ENCODE measurements at places on chromosomes 1 and 21. TPM values are rescaled to one million over a fixed set of nuclear protein-coding genes. Genes with fewer than 3 reads are reported as not detected.
A peak's percentile ranks its signal among the peaks of the same experiment; 100 is the strongest.

- no peak overlapping the region for H3K4me3 ChIP-seq
- no peaks in the 10 kb centered on the region for H3K4me1 ChIP-seq
- H3K27me3 ChIP-seq = no peaks in the 10 kb centered on the region
- H3K36me3 ChIP-seq = no peaks in the 10 kb centered on the region
Measured at GRCh38 chr1:192939440-192939839, 119.7 kb downstream of the UCHL5 start.

GRCh38 chr1:182603646-182604174 is 479 bp downstream of the RGS16 start:
- peak overlapping the region; percentile 85 for H3K4me3 ChIP-seq
- H3K27ac ChIP-seq = peak overlapping the region; percentile 54
- peaks cover 17% of the 10 kb centered on the region for H3K4me1 ChIP-seq
- DNase-seq = no peak
- H3K36me3 ChIP-seq = peaks cover 11% of the 10 kb centered on the region
- no peaks in the 10 kb centered on the region for H3K27me3 ChIP-seq

SYDE2 gene
- 0.89 TPM for polyA plus RNA-seq

ARID4B gene
- 27.7 TPM for polyA plus RNA-seq

DNA sequence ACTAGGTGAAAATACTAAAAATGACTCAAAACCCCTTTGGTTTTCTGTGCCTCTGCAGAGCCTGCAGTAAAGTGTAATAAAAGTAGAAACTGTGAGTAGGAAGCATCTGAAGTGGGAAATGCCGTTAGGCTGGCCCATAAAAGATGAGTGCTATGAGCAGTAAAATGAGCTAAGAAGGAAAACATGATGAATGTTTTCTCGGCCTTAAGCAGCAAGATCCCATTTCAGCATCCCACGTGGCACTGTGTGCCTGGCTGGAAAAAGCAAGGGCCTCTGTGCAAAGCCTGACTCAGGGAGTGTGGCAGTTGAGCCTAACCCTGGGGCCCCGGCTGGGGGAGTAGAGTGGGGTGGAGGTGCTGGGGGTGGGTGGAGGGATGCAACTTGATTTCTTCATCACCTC is 109.5 kb downstream of the TBX15 start:
- H3K4me1 ChIP-seq = no peaks in the 10 kb centered on the region
- no peaks in the 10 kb centered on the region for H3K36me3 ChIP-seq
- no peaks in the 10 kb centered on the region for H3K27me3 ChIP-seq
- H3K27ac ChIP-seq = no peak overlapping the region
- H3K4me3 ChIP-seq = no peak overlapping the region

RERE gene
- polyA plus RNA-seq = 15.8 TPM

DNA sequence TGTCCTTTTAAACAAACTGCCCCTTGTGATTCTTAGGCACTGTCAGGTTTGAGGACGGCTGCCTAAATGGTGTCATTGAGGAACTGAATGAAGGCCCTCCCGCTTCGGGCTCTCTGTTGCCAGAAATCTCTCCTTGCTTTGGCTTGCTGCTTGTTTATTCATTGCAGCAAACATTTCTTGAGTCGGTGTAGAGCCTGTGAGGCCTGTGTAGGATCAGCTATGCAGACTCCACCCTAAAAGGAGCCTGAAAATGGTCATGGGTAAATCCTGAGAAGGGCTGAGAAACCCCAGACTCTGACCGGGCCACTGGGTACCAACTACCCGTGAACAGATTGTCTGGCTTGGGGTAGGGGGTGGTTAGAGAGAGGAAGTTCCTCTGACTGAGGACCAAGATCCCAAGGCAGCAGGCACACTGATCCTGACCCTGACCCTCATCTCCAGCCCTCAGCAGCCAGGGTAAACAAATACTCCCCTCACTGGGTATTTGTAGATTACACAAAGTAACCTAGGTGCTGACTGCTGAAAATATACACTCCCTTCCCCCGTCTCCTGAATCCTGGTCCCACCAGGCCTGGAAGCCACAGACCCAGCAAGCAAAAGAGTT is 3.1 kb downstream of the IL6R start:
- H3K4me1 ChIP-seq = peaks cover 80% of the 10 kb centered on the region
- H3K4me3 ChIP-seq = peak overlapping the region; percentile 75
- no peaks in the 10 kb centered on the region for H3K27me3 ChIP-seq

DNA sequence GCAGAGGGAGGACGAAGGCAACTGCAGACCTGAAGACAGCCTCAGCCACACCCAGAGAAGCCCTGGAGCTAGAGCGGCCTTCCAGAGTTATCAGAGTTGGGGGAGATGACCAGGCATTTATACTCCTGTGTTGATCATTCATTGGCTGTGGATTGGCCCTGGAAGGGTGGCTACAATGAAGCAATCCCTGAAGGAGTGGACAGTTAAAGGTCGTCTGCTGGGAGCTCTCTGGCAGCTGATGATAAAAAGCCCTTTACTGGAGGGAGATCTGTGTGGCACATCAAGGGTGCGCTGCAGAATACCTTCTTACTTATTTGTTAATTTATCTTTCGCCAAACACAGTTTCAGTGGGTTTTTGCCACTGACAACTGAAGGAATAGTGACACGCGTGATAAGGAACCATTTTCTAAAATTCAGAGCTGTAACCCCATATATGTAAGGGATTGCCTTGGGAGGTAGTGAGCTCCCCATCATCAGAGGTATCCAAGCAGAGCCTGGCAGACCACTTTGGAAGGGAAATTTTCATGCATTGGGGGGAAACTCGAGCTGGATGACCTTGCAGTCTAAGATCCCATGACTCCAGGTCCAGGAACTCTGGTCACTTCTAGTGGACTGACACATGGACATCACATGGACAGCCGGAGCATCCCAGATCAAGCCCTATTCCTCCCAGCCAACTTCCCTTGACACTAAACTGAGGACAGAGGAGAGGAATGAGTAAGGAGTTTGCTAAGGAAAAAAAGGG is 126.4 kb upstream of the GADD45A start:
- H3K27ac ChIP-seq = no peak overlapping the region
- H3K27me3 ChIP-seq = no peaks in the 10 kb centered on the region
- H3K4me1 ChIP-seq = no peaks in the 10 kb centered on the region

GPR157 gene
- 0.86 TPM for polyA plus RNA-seq

ANXA9 gene
- polyA plus RNA-seq = 0.28 TPM

PBXIP1 gene
- 11.9 TPM for polyA plus RNA-seq

DNA sequence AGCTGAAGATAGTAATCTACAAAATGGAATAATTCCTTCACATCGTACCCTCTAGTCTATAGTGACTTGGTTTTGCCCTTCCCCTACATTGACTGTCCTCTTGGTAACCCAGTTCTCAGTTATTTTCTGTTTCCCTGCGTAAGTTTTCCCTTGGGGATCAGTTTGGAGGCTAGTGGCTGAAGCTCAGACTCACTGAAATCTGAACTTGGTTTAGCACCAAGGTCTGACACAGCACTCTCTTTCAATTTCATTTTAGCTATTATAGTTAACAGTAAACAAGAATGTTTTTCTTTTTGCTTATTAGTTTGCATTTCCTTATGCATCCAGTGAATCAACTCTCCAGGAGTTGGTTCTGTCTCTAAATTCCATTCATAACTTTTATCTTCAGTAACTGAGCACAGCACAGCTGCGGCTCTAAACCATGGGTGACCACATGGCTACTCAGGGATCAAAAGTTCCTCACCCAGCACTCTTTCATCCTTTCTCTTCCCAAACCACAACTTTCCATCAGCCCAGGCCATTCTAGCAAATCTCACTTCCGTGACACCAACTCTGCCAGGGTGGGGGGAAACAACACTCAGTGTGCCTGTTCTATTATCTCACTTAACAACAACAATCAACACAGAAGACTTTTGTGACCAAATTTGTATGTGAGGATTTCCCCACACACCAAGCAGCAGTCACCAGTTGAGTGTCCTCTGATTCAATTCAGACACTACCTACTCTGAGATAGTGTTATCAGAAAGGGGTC is 17.6 kb upstream of the IFI6 start:
- H3K4me1 ChIP-seq = peaks cover 10% of the 10 kb centered on the region
- H3K4me3 ChIP-seq = peak overlapping the region; percentile 33
- peak overlapping the region; percentile 57 for H3K27ac ChIP-seq

DHX9 gene
- polyA plus RNA-seq = 221 TPM

DNA sequence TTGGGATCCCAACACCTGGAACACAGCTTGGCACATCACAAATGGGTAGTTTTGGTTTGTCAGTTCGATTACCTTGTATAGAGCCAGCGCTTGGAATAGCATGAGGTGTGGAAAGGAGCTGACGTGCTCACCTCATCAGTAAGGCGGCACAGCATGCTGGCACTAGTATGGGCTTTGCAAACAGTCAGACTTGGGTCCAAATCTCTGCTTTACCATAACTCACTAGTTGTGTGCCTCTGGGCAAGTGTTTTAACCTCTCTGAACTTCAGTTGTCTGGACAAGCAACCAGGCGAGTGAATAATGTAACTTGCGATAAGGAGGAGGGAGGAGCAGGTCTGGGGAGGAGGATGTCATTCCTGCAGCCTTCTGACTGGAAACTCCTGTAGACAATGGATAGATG is 26.3 kb upstream of the NEK2 start:
- H3K27me3 ChIP-seq = no peaks in the 10 kb centered on the region
- H3K27ac ChIP-seq = no peak overlapping the region
- H3K4me1 ChIP-seq = peaks cover 21% of the 10 kb centered on the region

GRCh38 chr1:208374391-208374941 is 130.3 kb upstream of the PLXNA2 start:
- no peaks in the 10 kb centered on the region for H3K27me3 ChIP-seq
- no peaks in the 10 kb centered on the region for H3K36me3 ChIP-seq
- no peak for DNase-seq
- H3K4me3 ChIP-seq = no peak overlapping the region
- H3K4me1 ChIP-seq = no peaks in the 10 kb centered on the region

- DNase-seq = no peak
- H3K4me1 ChIP-seq = no peaks in the 10 kb centered on the region
- H3K27ac ChIP-seq = no peak overlapping the region
Measured at GRCh38 chr1:56496158-56496557, 83.2 kb downstream of the PLPP3 start.

NID1 gene
- 13.0 TPM for polyA plus RNA-seq

DNA sequence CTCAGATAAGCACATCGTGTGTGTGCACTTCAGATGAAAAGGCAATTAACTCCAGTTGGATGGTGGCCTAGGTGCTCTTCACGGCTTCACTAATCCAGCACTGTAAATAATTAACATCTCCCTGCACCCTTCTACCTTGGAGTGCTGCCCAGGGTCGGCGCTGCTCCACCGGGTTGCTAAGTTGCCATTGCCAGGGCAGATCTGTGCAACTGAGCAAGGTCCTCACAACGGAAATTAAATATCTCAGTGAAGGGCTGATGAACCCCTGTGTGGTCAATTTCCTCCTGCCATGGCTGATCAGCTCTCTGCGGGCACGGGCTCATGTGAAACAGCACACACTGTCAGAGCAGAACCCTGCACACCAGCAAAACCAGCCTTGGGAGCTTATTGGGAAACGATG is 63.2 kb downstream of the SYDE2 start:
- no peaks in the 10 kb centered on the region for H3K4me1 ChIP-seq
- DNase-seq = no peak
- H3K27me3 ChIP-seq = no peaks in the 10 kb centered on the region
- H3K27ac ChIP-seq = no peak overlapping the region
- H3K4me3 ChIP-seq = no peak overlapping the region
- H3K36me3 ChIP-seq = no peaks in the 10 kb centered on the region

DNA sequence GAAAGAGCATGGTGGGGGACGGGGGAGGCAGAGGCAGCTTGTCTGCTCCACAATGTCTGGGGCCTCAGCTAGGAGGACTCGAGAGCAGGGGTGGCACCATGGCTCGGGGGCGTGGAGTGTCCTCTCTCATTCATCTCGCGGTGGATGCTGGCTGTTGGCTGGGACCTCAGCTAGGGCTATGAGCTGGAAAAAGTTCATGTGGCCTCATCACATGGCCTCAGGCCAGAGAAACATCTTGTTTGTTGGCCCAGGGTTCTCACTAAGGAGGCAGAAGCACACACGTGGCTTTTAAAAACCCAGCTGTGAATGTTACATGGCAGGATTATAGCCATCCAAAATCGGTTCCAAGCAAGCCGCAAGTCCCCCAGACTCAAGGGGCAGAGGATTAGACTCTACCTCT is 6.2 kb upstream of the CENPS start:
- H3K27ac ChIP-seq = no peak overlapping the region
- H3K4me3 ChIP-seq = no peak overlapping the region
- no peaks in the 10 kb centered on the region for H3K27me3 ChIP-seq
- H3K4me1 ChIP-seq = peaks cover 4% of the 10 kb centered on the region

RPTN gene
- not detected for polyA plus RNA-seq

SPRR2B gene
- not detected for polyA plus RNA-seq

GRCh38 chr1:116904791-116905320 is 4.9 kb upstream of the PTGFRN start:
- H3K4me1 ChIP-seq = no peaks in the 10 kb centered on the region
- H3K27ac ChIP-seq = no peak overlapping the region
- no peaks in the 10 kb centered on the region for H3K36me3 ChIP-seq
- peaks cover 4% of the 10 kb centered on the region for H3K27me3 ChIP-seq
- H3K4me3 ChIP-seq = no peak overlapping the region

DENND2C gene
- polyA plus RNA-seq = not detected
